ENCODE measurements at places on chromosomes 12 and 14.

GRCh38 chr14:50410921-50411320 lies 14.2 kb upstream of the CDKL1 start:
- DNase-seq = no peak

DNA sequence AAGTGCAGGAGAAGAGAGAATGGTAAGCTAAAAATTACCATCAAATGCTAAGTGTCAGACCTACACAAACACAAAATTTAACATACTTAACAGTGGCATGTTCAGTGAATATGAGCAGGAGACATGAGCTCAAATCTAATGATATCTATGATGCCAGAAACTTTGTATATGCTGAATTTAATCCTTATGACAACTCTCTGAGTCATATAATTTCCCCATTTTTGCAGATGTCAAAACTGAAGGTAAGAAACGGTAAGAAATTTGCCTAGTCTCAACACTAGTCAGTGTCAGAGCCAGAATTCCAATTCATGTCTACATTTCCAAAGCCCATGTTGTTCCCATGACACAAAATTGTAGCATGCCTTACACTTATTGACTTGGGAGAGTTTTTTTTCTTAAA lies 375.8 kb downstream of the APAF1 start:
- no peak for DNase-seq

DNA sequence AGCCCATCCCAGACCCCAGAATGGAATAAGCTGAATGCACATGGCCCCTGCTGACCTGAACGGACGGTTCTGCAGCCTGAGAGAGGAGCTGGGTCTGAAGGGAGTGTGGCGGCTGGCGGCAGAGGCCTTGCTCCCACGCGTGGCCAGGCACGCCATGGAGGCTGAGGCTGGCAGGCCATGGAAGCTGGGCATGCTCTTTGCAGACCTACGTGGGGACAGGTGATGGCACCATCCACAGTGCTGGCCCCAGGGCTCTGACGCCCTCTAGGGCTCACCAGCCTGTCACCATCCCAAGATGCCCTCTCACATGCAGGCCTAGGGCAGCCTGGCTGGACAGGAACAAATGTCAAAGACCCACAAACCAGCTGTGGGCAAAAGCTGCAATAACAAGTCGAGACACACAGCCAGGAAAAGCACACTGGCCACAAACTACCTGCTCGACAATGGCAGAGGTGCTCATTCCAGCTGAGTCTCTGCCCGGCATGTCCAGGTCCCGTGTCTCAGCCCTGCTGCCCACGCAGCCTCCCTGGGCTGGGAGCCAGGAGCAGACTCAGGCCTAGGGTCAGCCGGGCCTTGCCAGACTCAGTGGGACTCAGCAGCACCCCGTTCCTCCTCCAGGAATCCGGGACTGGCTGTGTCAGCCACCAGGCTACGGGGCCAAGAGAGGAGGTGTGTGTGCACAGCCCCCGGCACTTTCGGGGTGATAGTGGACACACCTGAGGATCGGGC lies 19.7 kb downstream of the BTBD6 start:
- no peak for DNase-seq

- no peak for DNase-seq
Observed at GRCh38 chr12:70724444-70724843, 87.2 kb upstream of the PTPRB start.

DNA sequence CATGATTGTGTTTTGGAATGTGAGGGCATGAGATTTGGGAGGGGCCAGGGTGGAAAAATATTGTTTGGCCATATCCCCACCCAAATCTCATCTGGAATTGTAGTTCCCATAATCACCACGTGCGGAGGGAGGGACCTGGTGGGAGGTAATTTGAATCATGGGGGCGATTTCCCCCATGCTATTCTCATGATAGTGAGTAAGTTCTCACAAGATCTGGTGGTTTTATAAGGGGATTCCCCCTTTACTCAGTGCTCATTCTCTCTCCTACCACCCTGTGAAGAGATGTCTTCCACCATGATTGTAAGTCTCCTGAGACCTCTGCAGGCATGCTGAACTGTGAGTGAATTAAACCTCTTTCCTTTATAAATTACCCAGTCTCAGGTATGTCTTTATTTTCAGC lies 15.7 kb downstream of the OR10P1 start:
- DNase-seq = no peak

- DNase-seq = no peak
Observed at GRCh38 chr12:4580281-4580688, 18.3 kb downstream of the DYRK4 start.

DNA sequence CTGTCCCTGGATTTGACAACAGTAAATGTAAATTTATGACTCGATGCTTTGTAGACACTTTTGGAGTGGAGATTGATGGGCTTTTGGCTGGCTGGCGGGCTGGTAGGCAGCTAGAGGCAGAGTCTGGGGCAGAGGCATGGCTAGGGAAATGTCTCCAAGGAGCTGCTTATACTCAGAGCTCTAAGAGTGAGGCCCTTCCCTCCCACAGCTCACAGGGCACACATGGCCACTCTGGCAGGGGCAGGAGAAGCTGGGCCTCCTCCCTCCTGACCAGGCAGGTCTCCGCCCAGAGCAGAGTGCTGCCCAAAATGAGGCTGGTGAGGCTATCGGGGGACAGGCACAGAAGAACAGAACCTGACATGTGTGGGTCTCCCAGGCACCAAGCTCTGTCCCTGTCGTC lies 67.5 kb downstream of the GALNT16 start:
- DNase-seq = no peak

DNA sequence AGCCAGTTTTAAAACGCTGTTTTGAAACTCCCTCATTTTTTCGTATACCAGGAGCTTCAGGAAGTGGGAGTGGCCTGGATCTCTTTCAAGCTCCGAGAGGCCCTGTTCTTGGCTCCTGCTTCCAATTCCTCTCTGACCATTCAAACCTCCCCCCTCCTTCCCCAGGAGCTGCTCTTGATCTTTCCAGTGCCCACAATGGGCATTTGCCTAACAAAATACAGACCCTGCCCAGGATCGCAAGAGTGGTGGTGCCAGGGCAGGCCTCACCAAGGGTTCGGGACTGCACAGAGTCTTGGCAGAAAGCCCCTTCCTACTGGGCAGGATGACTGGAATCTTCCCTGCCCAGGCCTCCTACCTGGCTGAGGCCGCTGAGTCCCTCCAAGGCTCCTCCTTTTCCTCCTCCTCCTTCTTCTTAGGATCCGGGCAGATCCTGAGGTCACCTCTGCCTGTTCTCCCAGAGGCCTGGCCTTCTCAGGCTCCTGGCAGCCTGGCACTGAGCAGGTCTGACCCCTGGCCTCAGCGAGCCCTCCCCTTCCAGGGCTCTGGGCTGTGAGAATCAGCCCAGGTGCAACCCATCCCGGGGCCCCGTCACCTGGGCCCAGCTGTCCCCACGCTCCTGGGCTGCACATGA lies 46.9 kb upstream of the NOS1 start:
- peak; percentile 0 for DNase-seq

GRCh38 chr12:106750524-106750923 lies 24.0 kb upstream of the RIC8B start:
- DNase-seq = no peak

GRCh38 chr14:66472251-66472650 lies 13.9 kb upstream of the CCDC196 start:
- DNase-seq = no peak

- DNase-seq = no peak
Observed at GRCh38 chr14:73248108-73248868, 11.0 kb downstream of the PAPLN start.

GRCh38 chr14:101960225-101960624 lies 4.1 kb upstream of the DYNC1H1 start:
- DNase-seq = no peak

DNA sequence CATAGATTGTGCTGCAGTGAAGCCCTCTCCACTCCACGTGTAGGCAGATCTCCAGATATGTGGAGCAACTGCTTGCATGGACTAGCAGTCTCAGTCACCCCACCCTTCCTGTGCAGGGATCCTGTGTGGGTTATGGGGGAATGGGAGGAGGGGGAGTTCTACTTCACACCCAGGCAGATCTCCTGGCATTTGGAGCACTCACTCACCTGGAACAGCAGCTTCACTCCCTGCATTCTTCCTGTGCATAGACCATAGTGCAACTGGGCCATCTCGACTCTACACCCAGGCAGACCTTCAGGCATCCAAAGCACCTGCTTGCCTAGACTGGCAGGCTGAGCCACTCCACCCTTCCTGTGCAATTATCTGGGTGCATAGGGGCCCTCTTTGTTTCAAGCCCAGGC lies 96.0 kb upstream of the PCED1B start:
- no peak for DNase-seq

DNA sequence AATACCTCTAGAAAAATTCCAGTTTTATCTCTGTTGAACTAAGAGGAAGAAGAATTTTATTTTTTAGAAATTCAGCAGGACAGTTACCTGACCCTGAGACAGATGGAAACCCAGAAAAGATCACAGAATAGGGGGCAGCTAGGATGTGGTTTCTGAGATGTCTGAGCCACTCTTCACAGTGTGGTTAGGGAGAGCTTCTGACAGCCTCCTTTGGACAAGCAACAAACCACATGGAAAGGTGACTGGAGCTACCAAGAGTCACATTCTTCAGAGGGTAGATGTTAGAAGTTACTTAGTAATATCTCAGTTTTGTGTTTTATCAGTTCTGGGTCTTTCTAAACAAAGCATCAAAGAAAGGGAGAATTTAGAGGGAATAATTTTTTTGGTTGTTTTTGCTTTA lies 117.3 kb upstream of the NAP1L1 start:
- no peak for DNase-seq

GRCh38 chr12:122894193-122895121 lies 1.5 kb downstream of the VPS37B start:
- no peak for DNase-seq

DNA sequence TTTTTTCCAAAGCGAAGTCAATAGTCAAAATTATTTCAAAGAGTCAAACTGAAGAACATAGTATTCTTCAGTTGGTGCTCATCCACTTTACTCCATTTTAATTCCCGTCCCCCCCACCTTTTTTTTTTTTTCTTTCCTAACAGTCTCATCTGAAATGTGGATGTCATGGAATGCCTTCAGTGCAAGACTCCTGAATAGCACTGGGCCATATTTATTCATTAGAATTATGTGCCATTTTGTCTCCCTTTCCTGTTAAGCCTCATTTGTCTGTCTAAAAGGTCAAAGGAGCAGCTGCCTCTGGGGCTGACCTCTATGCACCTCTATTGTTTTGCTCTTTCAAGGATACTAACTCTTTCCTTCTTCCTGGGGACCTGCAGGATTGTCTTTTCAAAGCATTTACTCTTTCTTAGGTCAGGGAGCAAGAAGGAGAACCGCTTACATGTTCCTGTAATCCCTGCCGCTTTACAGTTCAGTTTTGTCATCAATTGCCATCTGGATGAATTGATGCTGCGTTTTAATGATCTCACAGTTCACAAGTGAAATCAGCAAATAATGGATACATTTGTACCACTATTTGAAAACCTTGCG lies 310.6 kb downstream of the NPAS3 start:
- DNase-seq = no peak

DNA sequence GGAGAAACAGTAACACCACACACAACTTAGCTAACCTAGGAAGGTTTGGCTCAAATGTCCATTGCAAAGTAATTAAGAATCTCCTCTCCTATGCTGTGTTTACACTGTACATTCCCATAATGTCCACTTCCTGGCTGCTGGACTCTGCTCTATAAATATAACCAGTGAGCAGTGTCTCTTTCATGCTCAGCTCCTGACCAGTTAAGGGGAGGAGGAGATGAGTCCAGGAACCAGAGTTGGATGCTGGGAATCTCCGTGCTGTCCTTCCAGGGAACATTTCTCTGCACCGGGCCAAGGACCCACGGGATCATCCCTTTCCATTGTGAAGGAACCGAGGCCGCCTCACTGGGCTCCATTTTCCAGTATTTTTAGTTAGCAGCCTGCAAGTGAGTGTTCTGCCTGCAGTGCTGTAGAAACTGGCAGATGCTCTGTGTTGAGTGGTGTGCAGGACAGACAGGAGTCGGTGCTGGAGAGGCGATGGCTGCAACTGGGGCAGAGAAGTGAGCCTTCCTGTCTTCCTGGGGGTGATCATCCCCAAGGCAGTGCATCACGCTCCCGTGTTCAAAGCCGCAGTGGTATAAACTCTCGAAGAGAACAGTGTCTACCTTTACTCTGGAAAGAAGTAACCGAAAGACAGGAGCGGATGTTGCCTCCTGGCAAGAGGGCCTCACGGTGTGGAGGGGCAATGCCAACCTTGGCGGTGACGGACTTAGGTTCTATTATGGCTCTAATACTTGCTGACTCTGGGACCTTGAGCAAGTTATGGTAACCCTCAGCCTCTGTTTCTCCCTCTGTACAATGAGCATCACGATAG lies 195.5 kb downstream of the CACNA1C start:
- DNase-seq = peak; percentile 29

GRCh38 chr12:64192644-64193444 lies 29.3 kb downstream of the KICS2 start:
- DNase-seq = no peak

GRCh38 chr12:76226397-76226796 lies 121.8 kb downstream of the BBS10 start:
- DNase-seq = peak; percentile 31

DNA sequence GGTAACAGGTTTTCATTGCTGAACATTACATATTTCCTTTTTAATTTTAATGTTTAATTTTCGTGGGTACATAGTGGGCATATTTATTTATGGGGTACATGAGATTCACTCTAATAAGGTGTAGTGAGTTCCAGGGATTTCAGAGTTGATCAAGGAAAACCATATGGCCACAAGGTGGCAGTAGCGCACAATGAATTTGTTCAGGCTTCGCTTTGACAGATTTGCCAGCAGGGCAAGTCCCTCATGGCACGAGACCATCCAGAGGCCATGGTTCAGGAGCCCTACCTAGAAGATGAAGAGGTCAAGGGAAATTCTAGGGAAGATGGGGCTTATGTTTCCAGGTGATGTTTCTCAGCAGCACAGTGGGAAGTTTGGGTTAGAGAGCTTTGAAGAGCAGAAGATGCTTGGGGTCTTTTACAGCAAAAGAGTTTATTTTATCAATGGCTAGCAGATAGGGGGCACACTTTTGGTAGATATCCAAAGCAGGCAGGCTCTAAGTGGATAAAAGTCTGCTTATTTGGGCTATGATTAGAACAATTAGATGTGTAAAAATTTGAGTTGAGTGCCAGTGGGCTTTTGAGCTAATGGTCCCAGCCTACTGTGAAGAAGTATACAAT lies 1004.4 kb downstream of the AACS start:
- peak; percentile 8 for DNase-seq

GRCh38 chr14:88324930-88325329 lies 1.9 kb upstream of the KCNK10 start:
- no peak for DNase-seq

DNA sequence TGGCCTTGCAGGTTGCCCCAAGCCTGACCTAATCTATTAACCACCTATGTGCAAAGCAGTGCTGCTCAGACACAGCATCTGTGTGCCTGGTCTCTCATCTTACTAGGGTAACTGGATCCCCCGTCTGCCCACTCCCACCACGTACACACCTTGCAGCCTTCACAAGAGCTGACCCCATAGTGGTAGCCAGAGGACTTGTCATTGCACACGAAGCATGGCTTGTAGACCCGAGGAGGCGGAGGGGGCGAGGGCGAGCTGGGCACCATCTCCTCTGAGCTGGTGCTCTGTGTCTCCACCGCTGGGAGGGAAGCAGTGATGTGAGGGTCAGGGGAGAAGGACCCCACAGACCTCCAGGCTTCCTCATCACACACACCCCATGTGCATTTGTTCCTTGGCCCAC lies 8.4 kb upstream of the ITGB7 start:
- no peak for DNase-seq

GRCh38 chr12:123973552-123974341 lies 732 bp downstream of the ZNF664 start:
- no peak for DNase-seq

- DNase-seq = peak; percentile 61
Observed at GRCh38 chr12:100576331-100577036, 3.0 kb downstream of the GAS2L3 start.

- no peak for DNase-seq
Observed at GRCh38 chr12:110670161-110670701, 18.7 kb downstream of the HVCN1 start.

- DNase-seq = no peak
Observed at GRCh38 chr12:89752341-89752740, 43.7 kb upstream of the ATP2B1 start.

All from skeletal muscle cell (primary cell).